COR-L47 (cell line): ENCODE measurements at places on chromosomes 7 and 10.

- DNase-seq: no peak
Measured at GRCh38 chr10:119177708-119178371, 772 bp downstream of the PRDX3 start.

- no peak for DNase-seq
Measured at GRCh38 chr7:30313348-30313747, 29.0 kb downstream of the ZNRF2 start.

DNA sequence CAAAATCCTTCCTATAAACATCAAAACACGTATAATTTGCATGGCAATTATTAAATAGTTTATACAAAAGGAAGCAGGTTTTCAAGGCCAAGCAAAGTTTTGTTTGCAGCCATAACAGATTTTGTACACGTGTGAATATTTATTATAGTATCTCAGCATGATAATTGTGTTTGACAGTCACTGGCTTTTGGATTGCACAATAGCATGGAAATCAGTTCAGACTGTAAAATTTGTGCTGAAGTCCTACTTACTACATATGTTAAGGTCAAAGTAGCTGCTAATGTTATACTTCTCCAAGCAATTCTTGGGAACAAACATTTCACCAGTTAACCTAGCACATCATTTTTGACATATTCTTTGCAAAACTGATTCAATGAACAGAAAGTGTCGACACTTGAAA lies 287.6 kb upstream of the POM121L12 start:
- no peak for DNase-seq

DNA sequence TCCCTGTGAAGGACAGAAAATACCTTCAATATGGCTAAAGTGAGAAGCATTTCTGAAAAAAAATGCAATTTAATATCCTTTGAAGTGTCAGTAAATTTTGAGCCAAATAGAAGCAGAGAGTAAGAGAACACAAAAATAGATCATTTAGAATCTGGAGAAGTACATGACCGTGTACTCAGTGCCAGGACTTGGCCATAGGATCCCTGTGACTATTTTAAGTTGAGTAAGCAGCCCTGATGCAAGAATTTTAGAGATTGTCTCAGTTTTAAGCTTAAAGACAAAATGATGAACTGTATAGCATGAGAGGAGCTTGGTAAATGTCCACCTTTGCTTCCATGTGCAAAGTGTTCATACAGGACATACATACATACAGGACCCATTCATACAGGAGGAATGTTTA lies 2.5 kb downstream of the PTER start:
- no peak for DNase-seq

DNA sequence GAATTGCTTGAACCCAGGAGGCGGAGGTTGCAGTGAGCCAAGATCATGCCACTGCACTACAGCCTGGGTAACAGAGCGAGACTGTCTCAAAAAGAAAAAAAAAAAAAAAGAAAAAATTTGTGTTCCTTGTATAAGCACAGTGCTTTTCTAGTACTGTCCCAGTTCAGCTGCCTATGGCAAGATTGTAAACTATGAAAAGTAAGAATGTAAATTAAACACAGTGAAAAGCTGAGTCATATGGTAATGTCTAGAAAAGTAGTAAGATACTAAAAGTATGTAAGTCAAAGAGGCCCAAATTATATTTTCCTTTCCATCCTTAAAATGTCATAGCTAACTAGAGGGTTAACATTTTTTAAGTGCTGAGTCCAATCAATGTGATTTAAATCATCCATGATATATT lies 42.8 kb downstream of the RBM20 start:
- no peak for DNase-seq

DNA sequence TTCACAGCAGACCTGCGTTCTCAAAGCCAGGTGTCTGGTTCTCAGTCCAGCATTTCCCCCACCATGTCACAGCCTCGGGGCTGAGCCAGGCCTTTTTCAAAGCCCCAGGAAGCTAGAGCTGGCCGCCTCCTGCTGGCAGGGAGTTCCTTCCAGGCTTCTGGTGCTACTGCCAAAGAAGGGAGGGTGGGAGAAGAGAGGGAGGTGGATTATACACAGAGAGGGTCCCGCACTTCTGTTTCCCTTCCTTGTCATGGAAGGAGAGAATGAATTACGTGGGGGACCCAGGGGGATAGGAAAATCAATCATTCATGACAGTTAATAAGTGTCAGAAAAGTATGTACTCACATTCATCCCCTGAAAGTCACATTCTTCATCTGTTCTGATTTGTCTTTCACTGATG lies 600 bp upstream of the LGI1 start:
- DNase-seq: no peak

DNA sequence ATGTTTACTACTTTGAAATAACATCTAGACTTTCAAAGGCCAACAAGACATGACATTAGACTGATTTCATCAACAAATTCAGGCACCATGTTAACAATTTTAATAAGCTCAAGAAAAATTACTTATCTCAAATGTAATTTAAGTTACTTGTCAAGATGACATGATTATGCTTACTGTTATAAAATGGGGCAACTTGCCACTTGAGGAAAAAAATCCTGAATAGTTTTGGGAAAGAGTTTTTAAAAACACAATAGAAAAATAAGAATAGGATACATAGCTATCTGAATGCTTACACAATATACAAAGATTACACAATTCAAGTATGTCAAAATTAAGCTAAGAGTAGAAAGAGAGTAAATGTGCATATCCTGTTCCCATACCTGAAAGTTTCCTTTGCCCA lies 85.4 kb downstream of the RNF32 start:
- DNase-seq: no peak

GRCh38 chr7:127799535-127800305 lies 147.7 kb downstream of the SND1 start:
- DNase-seq: peak; percentile 24

GRCh38 chr7:131355917-131356777 lies 28.5 kb downstream of the MKLN1 start:
- no peak for DNase-seq

GRCh38 chr10:79266084-79266483 lies 81.2 kb upstream of the PPIF start:
- DNase-seq: no peak

GRCh38 chr10:21369697-21370096 lies 155.8 kb downstream of the SKIDA1 start:
- no peak for DNase-seq

GRCh38 chr10:112896273-112896672 lies 53.8 kb upstream of the TCF7L2 start:
- no peak for DNase-seq

GRCh38 chr10:109947111-109947920 lies 24.0 kb upstream of the XPNPEP1 start:
- DNase-seq: no peak
